ENCODE measurements at places on chromosomes 1 and 21.

- no peak for DNase-seq
Observed at GRCh38 chr1:109197158-109198042, 16.3 kb upstream of the SARS1 start.

DNA sequence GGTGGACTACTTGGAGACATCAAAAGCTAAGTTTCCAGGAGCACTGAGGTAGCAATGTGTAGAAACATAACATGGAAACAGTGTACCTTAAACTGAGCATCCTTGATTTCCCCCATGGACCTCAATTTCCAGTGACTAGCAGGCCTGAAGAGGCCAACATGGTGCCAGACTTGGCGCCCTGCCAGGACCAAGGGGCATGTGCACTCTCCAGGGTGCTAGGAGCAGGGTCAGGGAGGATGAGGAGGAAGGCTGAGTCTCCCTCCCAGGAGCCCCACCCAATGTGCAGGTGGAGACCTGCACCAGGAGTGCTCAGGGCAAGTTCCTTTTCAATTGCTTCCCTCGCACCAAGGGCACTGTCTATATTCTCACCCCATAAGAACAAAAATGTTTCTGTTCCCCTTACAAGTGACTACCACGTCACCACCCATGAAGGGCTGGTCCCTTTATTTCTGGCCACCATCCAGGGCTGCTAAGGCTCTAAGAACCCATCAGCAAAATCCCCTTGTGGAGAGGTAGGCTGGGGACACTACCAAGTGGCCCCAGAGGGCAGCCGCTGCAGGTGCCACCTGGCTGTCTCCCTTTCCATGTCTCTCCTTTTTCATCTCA lies 39.2 kb downstream of the MX1 start:
- peak; percentile 27 for DNase-seq

- no peak for DNase-seq
Observed at GRCh38 chr1:166083887-166084286, 82.9 kb downstream of the FAM78B start.

GRCh38 chr1:81834921-81835698 lies 34.4 kb downstream of the ADGRL2 start:
- no peak for DNase-seq

GRCh38 chr1:21244154-21244553 lies 46.1 kb downstream of the ECE1 start:
- no peak for DNase-seq

- no peak for DNase-seq
Observed at GRCh38 chr1:167924102-167924501, 10.2 kb upstream of the ADCY10 start.

DNA sequence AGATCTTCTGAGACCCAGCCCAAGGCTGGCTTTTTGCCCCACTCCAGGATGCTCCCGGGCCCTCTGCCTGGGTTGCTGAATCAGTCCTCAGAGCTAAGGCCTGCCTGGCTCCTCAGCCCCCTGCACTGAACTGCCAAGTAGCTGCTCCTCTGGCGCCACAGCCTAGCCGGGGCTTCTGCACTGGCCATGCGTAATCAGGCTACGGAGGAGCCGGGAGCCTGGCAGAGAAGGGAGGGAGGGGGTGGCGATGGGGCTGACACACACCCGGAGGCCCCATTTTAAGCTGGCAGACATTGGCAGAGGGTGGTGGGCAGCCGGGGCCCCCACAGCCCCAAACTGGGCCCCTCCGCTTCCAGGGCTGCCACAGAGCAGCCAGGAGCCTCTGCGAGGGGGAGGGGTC lies 38.7 kb downstream of the ALPL start:
- DNase-seq: no peak

DNA sequence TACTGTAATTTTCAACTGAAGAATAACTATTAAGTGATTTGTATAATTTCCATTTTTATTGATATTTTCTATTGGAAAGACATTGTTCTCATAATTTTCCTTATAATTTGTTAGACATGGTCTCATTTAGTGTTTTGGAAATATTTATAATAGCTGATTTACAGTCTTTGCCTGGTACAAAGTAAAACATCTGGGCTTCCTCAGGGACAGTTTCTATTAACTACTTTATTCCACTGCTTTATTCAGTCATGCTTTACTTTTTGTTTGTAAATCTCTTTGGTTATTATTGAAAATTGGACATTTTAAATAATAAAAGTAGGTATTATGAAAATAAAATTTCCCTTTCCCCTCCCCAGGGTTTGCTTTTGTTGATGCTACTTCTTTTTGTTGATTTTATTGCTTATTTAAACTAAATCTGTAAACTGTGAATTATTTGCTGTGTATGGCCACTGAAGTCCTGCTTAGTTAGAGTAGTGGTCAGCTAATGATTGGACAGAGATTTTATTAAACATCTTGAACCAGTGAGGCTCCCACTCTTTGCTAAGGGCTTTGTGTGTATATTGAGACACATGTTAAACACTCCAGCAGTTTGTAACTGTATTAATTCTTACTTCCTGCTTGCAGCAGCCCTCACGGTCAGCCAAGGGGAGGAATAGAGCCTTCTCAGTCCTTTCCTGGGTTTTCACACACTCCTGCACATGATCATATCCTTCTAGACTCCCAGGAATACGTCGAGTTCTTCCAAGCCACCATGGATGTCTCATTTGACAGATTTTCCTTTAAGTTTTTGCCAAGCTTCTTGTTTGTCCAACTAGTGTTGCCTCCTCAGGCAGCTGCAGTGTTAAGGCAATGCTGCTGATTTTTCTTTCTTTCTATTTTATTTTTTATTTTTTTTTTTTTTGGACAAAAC lies 994.6 kb upstream of the PRMT6 start:
- no peak for DNase-seq

DNA sequence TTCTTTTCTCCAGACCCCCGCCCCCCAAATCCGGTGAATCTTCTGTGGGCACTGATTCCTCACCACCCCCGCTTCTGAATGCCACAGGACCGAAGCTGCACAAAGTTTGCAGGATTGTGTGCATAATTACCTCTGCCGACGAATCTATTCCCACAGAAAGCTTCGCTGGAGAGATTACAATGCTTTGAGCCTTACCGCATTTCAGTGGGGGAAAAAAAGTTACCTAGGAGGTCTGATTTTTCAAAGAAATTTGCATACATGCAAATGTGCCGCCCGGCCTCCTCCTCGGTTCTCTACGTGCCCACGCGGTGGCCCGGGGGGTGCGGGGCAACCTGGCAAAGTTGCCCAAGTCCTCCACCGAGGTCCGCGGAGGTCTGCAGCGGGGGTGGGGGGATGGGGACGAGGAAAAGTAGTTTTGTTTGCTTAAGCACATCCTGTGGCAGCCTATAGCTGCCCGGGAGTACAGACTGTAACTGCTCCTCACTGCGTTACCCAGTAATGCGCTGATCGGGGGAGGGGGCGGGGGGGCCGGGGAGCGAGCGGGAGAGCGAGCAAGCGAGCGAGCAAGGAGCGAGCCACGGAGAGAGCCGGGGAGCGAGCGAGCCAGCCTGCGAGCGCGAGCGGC lies 563 bp upstream of the NFIA start:
- DNase-seq: no peak

- DNase-seq: no peak
Observed at GRCh38 chr1:156464335-156464734, 36.2 kb downstream of the MEF2D start.

DNA sequence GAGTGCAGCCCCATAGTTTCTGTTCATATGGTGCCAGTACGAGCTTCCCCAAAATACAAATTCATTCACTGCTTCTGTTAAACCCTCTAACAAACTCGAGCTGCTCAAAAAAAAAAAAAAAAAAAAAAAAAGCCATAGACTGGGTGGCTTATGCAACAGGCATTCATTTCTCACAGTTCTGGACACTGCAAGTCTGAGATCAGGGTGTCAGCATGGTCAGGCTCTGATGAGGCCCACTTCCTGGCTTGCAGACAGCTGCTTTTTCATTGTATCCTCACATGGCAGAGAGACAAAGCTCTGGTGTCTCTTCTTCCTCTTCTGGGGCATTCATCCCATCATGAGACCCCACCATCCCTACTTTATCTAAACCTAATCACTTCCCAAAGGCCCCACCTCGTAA lies 121.6 kb downstream of the PTBP2 start:
- DNase-seq: no peak

GRCh38 chr1:158098256-158098655 lies 82.4 kb upstream of the CD1D start:
- no peak for DNase-seq

GRCh38 chr1:147246910-147247655 lies 4.6 kb downstream of the CHD1L start:
- DNase-seq: no peak

- peak; percentile 90 for DNase-seq
Observed at GRCh38 chr1:38138498-38139233, 92.1 kb upstream of the POU3F1 start.

GRCh38 chr1:151513626-151514121 lies 2.5 kb downstream of the CGN start:
- no peak for DNase-seq

GRCh38 chr1:216457356-216457755 lies 34.1 kb upstream of the USH2A start:
- no peak for DNase-seq

GRCh38 chr1:85133565-85134159 lies 67.2 kb downstream of the SYDE2 start:
- no peak for DNase-seq

DNA sequence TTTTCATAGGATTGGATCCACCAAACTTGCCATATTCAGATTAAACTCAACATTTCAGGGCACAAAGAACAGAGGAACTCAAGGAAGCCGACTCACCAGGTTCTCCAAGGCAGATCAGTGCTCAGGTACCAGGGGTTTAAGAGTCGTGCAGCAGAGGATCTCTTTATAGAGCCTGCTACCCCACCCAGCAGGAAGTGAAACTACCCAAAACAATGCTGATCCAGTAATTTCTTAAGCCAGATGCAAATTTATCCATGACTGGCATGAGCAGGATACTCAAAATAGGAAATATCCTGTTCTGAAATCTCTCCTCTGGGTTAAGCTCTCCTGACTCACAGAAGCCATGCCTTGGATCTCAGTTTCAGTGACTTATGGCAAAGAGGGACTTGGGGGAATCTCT lies at the start of gene SPRR2A:
Gene SPRR2A (minus strand): TSS at position 138 of the 400 bp plus-strand sequence. CDS start 777 bp downstream, outside the sequence.
- no peak for DNase-seq

DNA sequence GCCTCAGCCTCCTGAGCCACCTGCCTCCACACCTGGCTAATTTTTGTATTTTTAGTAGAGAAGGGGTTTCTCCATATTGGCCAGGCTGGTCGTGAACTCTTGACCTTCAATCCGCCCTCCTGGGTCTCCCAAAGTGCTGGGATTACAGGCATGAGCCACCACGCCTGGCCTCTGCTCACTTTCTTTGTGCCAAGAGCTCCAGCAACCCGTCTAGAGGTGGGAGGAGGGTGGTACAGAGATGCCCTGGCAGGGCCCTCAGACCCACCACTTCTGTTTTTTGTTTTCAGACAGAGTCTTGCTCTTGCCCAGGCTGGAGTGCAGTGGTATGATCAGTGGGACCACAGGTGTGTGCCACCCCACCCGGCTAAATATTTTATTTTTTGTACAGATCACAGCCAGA lies 6.9 kb upstream of the SYNC start:
- no peak for DNase-seq

- DNase-seq: no peak
Observed at GRCh38 chr1:91075233-91076135, 53.6 kb upstream of the ZNF644 start.

DNA sequence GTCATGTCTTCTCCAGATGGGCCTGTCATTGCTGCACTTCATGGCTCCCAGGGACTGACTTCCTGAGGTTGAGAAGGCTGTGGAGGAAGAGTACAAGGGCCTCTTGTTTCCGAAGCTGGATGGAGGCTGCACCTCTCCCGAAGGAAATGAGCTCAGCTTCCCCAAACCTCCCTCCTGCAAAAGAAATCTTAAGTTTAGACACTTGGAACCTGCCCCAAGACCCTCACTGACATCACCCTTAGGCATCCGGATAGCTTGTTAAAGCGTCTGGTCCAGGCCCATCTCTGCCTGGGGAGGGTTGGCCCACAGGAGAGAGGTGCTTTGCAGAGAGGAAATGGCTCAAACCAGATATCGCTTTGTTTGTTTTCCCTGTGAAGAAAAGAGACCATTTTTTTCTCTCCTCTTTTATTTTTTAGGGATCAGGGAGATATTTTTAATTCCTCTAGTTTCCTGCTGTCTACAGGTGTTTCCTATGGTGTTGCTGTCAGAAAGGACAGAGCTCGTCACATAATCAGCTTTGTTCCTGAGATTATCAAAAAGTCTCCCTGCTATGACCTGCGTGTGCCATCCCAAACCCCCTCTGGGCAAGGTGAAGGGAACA lies 25.0 kb downstream of the RCSD1 start:
- DNase-seq: no peak

DNA sequence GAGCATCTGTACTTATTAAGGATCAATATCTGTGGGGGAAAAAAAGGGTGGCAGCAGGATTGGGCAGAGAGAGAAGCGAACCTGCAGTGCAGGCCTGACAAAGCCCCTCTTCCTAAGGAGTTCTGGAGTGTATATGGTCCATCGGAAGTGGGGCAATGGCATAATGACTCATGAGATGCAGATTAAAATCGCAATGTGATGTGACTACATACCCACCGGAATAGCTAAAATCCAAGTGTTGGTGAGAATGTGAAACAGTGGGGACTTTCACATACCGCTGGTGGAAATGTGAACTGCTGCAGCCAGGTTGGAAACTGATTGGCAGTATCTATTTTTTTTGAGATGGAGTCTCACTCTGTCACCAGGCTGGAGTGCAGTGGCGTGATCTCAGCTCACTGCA lies 8.2 kb upstream of the CREG1 start:
- no peak for DNase-seq

DNA sequence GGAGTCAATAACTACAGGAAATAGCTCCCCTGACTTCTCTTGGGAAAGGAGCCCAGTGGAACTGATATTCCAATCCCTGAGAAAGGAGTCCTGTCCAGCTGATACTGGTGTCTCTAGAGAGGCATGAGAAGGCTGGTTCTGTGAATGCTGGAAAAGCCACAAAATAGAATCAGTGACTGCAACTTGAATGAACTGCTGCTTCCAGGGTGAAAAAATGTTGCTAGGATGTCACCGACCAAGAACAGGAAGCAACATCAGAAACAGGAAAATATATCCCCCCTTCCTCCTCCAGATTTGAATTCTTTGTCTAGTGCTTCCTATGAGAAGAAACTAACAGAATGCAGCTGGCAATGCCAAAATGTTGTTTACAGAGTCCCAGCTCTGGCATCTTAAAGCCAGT lies 269.3 kb upstream of the LYPLAL1 start:
- DNase-seq: no peak

DNA sequence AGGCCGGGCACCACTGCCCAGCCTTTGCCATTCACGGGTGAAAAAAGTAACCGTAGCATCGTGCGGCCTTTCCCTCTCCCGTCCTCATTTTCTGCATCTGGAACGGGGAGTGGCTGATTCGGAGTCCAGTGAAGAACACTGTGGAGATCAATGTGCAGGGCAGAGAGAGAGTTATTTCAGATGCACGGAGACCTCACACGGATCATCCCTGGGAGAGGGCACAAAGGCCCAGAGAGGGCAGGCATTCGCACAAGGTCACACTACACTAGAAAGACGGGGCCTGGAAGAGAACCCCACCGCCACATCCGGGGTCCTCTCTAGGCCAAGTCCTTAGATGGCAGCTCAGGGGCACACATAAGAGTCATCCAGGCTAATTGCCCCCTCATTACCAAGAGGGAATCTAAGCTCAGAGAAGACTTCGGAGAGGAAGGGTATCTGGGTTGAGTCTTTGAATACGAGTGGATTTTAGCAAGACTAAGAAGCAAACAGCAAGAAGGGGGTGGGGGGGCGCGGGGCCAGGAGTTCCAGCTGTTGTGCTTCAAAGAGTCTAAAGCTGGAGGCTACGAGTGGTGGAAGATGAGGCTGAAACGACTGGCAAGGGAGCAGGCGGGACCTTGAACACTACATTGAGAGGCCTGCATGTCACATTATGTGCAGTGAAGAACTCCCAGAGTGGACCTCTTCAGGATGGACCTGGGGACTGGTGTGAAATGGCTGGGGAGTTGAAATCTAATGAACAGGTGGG lies 857 bp downstream of the GPX7 start:
- no peak for DNase-seq
